CD14-positive monocyte (primary cell): ENCODE measurements at places on chromosomes 2 and 18.
A peak's percentile ranks its signal among the peaks of the same experiment; 100 is the strongest.

GRCh38 chr18:5630057-5630899 lies 86.5 kb upstream of the EPB41L3 start:
- peaks cover 21% of the 10 kb centered on the region for H3K4me1 ChIP-seq
- no peak overlapping the region for H3K27ac ChIP-seq
- H3K27me3 ChIP-seq: peaks cover 65% of the 10 kb centered on the region
- peak overlapping the region; percentile 39 for H3K4me3 ChIP-seq
- DNase-seq: no peak
- H3K36me3 ChIP-seq: no peaks in the 10 kb centered on the region

DNA sequence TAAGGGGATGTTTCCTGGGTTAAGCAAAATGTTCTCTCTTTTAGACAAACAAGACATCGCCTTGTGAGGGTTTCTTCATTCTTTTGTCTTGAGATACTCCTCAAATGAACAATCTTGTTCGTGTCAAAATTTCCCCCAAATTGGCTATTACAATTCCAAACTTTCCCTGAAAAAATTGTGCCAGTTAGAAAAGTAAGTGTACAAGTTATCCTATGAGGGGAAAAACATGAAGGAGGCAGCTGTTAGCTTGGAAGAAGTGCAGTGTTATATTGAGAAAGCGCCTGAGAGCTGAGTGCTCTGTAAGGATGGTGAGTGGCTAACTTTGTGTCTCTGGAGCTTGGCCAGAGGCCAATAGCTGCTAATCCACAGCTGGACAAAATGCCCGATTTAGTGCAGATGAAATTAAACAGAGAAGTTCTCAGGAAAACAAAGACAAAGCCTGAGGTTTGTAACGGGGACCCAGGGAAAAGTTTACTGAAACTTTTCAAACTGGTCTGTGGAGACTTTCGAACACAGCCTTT lies 14.1 kb upstream of the PLEKHH2 start:
- H3K4me3 ChIP-seq: no peak overlapping the region
- H3K36me3 ChIP-seq: no peaks in the 10 kb centered on the region
- no peak for DNase-seq
- H3K27me3 ChIP-seq: peaks cover 4% of the 10 kb centered on the region

DNA sequence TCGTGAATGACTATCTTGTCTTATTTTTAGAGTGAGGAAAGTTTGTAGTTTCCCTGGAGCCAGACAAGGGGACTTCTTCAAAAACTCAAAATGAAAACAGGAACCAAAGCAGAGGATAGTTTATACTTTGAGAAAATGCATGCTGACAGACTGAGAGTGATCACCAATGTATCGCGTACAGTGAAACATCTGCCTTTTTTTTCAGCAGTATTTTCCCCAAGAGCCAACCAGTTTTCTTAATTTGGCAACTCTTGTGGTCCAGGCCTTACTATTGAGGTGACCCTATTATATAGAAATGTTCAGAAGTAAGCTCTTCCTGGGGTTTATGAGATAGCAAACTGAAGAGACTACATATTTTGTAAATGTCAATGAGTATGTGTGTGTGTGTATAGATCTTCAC lies 153.7 kb upstream of the VRK2 start:
- H3K27ac ChIP-seq: peak overlapping the region; percentile 73
- H3K27me3 ChIP-seq: no peaks in the 10 kb centered on the region
- peak; percentile 51 for DNase-seq
- H3K4me1 ChIP-seq: peaks cover 18% of the 10 kb centered on the region

DNA sequence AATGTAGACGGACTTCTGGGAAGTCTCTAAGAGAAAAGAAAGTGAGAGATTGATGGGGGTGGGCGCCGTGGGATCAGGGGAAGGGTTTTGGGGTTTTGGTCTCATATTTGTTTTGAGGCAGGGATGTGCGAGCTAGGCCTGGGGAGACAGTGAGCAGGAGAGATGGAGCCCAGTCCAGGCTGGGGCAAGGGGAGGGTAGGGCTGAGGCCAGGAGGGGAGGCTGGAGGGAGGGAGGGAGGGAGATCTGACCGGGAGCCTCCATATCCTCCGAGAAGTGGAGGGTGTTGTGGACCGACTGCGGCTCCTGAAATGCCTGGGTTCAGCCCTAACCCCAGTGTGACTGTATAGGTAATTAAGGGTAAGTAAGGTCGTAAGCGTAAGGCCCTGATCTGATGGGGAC lies 72.8 kb upstream of the ODC1 start:
- no peaks in the 10 kb centered on the region for H3K27me3 ChIP-seq
- H3K4me1 ChIP-seq: no peaks in the 10 kb centered on the region
- no peak overlapping the region for H3K4me3 ChIP-seq
- no peak overlapping the region for H3K27ac ChIP-seq

GRCh38 chr2:151556121-151556520 lies 146.4 kb downstream of the RIF1 start:
- no peaks in the 10 kb centered on the region for H3K27me3 ChIP-seq
- no peak overlapping the region for H3K4me3 ChIP-seq
- no peak for DNase-seq

GRCh38 chr2:67954093-67954748 lies 108.6 kb downstream of the C1D start:
- no peak for DNase-seq
- H3K4me3 ChIP-seq: no peak overlapping the region
- no peaks in the 10 kb centered on the region for H3K27me3 ChIP-seq
- no peak overlapping the region for H3K27ac ChIP-seq
- no peaks in the 10 kb centered on the region for H3K36me3 ChIP-seq

DNA sequence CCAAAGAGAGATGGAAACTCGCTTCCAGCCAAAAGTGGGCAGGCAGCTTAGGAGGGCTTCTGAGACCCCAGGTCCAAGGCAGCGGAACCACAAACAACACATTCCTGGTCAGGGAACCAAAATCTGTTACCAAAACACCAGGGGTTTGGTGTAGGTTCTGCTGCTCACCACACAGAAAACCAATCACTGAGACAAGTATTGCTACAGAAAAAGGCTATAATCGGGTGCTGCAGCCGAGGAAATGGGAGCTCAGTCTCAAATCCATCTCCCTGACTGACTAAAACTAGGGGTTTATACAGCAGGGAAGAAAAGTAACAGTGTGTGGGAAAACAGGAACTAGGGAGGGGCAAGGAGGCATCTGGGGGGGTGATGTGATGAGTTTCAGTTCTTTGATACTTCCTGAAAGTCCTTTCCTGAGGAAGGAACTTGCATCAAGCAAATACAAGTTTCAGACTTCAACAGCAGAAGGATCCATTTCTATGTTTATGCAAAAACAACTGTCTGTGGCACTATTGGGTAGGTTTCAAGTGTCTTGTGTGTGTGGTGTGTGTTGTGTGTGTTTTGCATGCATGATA lies 108.0 kb downstream of the FAM168B start:
- H3K4me3 ChIP-seq: peak overlapping the region; percentile 19
- no peaks in the 10 kb centered on the region for H3K27me3 ChIP-seq
- H3K27ac ChIP-seq: peak overlapping the region; percentile 57
- DNase-seq: peak; percentile 44

GRCh38 chr2:226121046-226121738 lies 678.4 kb downstream of the IRS1 start:
- no peaks in the 10 kb centered on the region for H3K36me3 ChIP-seq
- no peak overlapping the region for H3K4me3 ChIP-seq
- peak overlapping the region; percentile 25 for H3K27ac ChIP-seq
- peaks cover 88% of the 10 kb centered on the region for H3K4me1 ChIP-seq
